Colonic mucosa (tissue), 4 donors: ENCODE measurements at places on chromosomes 2 and 18. TPM values are rescaled to one million over a fixed set of nuclear protein-coding genes. Genes with fewer than 3 reads are reported as not detected.

GRCh38 chr2:13522917-13523821, 806.4 kb downstream of the TRIB2 start:
- DNase-seq, result no peak
- no peaks in the 10 kb centered on the region for H3K4me1 ChIP-seq
- no peaks in the 10 kb centered on the region for H3K27me3 ChIP-seq
- no peaks in the 10 kb centered on the region for H3K36me3 ChIP-seq
- H3K4me3 ChIP-seq, result no peak overlapping the region
- H3K27ac ChIP-seq, result no peak overlapping the region

- peaks cover 6% of the 10 kb centered on the region for H3K36me3 ChIP-seq
- no peak overlapping the region for H3K27ac ChIP-seq
- no peaks in the 10 kb centered on the region for H3K4me1 ChIP-seq
- no peak for DNase-seq
- H3K27me3 ChIP-seq, result no peaks in the 10 kb centered on the region
- H3K4me3 ChIP-seq, result no peak overlapping the region
Measured at GRCh38 chr2:179981085-179981484, 26.0 kb downstream of the CWC22 start.

GRCh38 chr2:9789371-9789770, 53.9 kb upstream of the TAF1B start:
- no peak for DNase-seq
- H3K4me1 ChIP-seq, result no peaks in the 10 kb centered on the region
- H3K4me3 ChIP-seq, result no peak overlapping the region
- H3K36me3 ChIP-seq, result no peaks in the 10 kb centered on the region
- H3K27me3 ChIP-seq, result no peaks in the 10 kb centered on the region

DNA sequence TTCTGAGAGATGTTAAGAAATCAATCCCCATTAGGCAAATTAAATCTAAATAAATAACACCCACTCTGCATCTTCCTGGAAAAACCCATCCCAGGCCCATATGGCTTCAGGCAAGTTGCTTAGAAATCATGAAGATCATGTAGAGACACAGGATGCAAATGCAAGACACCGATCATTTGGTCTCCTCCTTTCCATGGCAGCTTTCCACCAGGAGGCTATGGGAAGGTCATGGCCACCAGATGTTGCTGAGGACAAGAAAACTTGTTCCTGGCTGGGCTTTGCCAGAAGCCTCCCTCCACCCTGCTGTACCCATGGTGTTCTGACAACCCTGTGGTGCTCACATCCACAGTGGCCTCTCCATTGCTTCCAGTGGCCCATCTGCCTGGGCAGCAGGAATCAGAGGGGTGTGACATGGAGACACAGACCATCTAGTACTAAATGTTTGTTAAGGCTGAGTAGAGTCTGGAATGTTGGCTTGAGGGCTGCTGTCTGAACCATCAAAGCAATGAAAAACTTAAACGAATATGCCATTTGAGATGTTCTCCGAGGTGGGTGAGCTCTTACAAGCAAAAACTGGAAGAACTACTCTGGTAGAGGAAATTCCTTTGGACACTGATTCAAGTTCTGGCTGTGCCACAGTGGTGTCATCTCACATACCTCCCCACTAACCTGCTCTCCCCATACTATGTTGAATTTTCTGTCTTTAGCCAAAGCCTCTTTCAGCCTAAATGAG, 293.2 kb downstream of the TNS1 start:
- no peaks in the 10 kb centered on the region for H3K27me3 ChIP-seq
- DNase-seq, result no peak
- peak overlapping the region; percentile 7 for H3K27ac ChIP-seq
- H3K4me1 ChIP-seq, result no peaks in the 10 kb centered on the region

GRCh38 chr2:96554293-96555145, 18.0 kb downstream of the ARID5A start:
- H3K36me3 ChIP-seq, result peaks cover 11% of the 10 kb centered on the region
- H3K27me3 ChIP-seq, result no peaks in the 10 kb centered on the region
- H3K4me1 ChIP-seq, result no peaks in the 10 kb centered on the region
- no peak overlapping the region for H3K27ac ChIP-seq
- no peak overlapping the region for H3K4me3 ChIP-seq
- DNase-seq, result peak; percentile 58

Gene LCT
- 0.08 TPM for total RNA-seq

Gene ABCG8
- 0.12 TPM for total RNA-seq
